ENCODE measurements at places on chromosomes 3 and 15.

DNA sequence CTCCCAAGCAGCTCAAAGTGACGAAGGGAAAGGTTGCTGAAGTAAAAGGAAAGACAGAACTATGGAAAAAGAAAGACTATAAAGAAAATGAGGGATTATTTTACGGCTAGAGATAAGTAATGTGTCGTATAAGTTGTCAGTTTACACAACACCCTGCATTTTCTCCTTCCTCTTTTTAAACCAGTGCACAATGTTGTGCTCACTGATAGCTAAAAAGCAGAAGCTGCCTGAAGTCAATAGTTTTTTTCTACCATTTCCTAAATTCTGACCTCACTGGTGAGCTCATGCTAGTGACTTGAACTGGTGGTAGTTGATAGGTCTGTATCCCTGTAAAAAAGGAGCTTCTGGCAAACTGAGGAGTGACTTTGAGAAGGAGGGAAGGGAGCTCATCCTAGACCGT lies 368.6 kb upstream of the GBE1 start:
- no peak for DNase-seq

GRCh38 chr3:31254483-31254882 lies 278.2 kb upstream of the STT3B start:
- DNase-seq: no peak

GRCh38 chr15:85073556-85074194 lies 92.0 kb downstream of the PDE8A start:
- DNase-seq: no peak

DNA sequence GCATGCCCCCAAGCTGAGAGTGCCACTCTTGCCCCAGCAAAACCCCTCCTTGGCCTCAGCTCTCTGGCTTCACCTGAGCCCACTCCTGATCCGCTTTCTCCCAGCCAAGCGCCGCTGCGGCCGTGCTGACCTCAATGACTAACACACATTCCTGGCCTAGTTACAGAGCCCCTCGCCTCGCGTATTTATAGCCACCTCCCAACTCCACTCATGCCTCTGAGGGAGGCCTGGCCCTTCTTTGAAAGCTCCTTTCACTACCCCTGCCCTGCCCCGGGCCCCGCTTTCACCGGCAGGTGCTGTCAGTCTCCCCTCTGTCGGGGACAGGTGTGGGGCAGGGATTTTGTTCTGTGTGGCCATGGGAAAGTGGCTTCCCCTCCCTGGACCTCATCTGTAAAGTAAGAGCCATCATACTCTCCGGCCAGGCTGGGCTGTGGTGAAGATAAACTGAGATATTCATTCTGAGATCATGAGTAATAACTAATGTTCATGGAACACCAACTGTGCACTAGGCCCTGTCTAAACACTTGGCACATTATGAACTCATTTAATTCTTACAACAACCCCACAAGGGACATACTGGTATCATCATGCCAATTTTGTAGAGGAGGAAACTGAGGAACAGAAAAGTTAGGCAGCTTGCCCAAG lies 13.2 kb upstream of the ATP2B2 start:
- DNase-seq: no peak

- no peak for DNase-seq
Observed at GRCh38 chr3:147368151-147368550, 38.2 kb downstream of the ZIC4 start.

GRCh38 chr3:146967783-146968182 lies 362.6 kb upstream of the PLSCR5 start:
- DNase-seq: no peak

GRCh38 chr15:39706206-39706605 lies 76.4 kb downstream of the FSIP1 start:
- no peak for DNase-seq

- no peak for DNase-seq
Observed at GRCh38 chr15:38793206-38793810, 228.7 kb upstream of the RASGRP1 start.

- DNase-seq: no peak
Observed at GRCh38 chr3:173932624-173933023, 535.1 kb downstream of the NLGN1 start.

- no peak for DNase-seq
Observed at GRCh38 chr3:133843634-133844033, 38.0 kb downstream of the SRPRB start.

GRCh38 chr3:189914799-189915198 lies 205.9 kb downstream of the P3H2 start:
- no peak for DNase-seq

DNA sequence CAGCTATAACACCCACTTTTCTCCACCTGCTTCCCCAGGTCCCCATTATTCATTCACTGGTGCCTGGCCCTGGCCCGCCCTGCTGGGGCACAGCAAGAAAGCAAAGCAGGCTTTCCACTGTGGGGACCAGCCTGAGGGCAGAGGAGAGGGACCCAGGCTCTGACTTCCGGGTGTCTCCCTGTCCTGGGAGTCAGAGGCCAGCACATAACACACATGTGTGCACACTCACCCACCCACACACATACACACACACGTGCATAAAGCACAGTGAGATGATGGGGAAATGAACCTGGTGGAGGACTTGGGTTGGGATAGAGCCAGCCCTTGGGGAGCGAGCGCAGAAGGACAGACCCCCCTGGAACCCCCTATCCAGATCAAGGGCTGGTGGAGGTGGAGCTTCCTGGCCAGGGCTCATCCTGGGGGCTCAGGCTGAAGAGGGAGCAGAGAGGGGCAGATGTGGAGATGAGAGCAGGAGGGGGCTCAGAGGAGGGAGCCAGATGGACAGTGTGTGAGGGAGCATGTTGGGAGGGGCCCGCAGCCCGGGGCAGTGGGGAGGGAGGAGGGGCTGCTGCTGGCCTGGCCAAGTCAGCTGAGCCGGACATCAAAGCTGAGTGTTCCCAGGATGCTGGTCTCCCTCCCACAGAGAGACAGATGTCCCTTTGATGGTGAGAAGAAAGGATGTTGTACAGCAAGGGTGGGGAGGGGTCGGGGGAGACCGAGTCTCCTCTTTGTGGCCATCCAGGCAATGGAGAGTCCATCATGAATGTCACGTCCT lies 78.2 kb downstream of the LINGO1 start:
- DNase-seq: peak; percentile 91

GRCh38 chr15:71141572-71141971 lies 26.3 kb downstream of the THSD4 start:
- no peak for DNase-seq

GRCh38 chr3:12954891-12955650 lies 113.7 kb upstream of the RPL32 start:
- DNase-seq: no peak

DNA sequence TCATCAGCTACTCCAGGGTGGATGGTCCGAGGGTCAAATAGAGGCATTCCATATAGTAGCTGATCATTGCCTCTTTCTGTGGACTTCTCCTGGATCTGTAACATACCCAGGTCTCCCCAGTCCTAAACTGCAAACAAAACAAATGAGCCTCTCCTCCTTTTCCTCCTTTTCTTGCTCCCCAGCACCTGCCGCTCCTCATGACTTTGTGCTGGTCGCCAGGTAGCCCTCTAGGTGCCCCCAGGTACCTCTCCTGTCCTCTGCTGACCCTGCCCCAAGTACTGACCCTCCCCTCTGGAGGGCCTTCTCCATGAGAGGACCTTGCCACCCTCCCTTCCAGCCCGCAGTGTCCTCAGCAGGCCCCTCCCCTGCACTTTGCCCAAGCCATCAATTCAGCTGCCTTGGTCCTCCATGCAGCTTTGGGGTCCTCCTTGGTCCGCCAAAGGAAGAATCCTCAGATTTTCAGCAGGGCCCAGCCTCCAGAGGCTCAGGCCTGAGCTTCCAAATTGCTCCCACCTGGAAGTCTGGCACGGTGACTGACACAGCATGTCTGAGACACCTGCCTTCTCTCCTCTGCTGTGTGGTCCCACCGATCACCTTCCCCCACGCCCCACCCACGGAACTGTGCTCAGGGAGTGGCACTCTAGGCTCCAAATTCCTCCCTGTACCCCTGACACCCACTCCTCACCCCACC lies 111.0 kb downstream of the LRRK1 start:
- DNase-seq: no peak

DNA sequence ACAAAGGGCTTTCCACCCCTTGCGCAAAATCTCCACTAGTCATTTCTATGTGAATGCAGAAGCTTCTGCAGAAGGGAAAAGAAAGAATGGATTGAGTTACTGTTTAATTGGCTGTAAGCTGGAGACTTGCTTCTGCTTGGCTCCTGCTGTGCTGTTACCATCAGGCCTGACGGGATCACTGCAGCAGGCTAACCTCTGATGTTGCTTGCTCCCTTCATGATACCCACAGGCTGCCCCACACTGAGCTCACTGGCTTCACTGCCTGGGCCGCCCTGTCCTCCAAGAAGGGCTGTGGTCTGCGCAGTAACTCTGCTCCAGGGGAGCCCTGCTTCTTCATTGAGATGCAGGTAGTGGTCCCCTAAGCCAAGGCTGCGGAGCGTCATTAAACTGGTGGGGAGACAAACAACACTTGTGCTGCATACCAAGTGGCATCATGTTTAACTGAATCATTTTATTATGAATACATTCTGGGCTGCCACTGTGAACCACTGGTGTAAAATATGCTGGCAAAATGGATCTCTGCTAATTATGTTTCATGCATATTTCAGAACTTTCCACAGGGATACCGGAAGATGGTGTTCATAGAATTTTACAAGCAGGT lies 78.6 kb downstream of the WDR49 start:
- peak; percentile 7 for DNase-seq

All from putamen (tissue), 1 donor.